ENCODE measurements at places on chromosomes 3 and 15.
A peak's percentile ranks its signal among the peaks of the same experiment; 100 is the strongest.

- no peak for DNase-seq
Measured at GRCh38 chr3:78757731-78758130, 1010.1 kb downstream of the ROBO1 start.

- DNase-seq = peak; percentile 95
Measured at GRCh38 chr3:184338511-184338945, 1.1 kb downstream of the FAM131A start.

GRCh38 chr3:152438706-152439105 is 170.0 kb downstream of the MBNL1 start:
- no peak for DNase-seq

GRCh38 chr3:172402892-172403643 is 45.2 kb downstream of the GHSR start:
- no peak for DNase-seq

DNA sequence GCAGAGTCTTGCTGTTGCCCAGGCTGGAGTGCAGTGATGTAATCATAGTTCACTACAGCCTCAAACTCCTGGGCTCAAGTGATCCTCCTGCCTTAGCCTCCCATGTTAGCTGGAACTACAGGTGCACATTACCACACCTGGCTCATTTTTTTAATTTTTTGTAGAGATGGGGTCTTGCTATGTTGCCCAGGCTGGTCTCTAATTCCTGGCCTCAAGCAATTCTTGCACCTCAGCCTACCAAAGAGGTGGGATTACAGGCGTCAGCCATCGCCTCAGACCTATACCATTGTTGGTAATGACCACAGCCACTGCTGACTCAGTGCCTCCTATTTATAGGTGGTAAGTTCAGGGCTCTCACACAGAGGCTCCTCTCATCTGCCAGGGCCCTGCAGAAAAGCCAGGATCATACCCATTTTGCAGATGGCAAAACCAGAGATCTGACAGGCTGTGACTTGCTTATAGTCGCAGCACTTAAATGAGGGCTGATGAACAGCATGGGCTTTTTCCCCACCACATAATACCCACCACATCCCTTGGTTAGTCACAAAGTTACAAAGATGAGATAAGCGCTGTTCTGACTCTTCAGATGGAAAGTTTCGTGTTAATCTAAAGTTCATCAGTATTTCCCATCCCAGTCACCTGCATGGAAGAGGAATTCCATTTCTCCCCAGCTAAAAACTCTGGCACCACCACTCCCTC is 21.8 kb upstream of the SPATA12 start:
- DNase-seq = no peak

GRCh38 chr3:67521053-67521646 is 133.3 kb downstream of the SUCLG2 start:
- DNase-seq = no peak

DNA sequence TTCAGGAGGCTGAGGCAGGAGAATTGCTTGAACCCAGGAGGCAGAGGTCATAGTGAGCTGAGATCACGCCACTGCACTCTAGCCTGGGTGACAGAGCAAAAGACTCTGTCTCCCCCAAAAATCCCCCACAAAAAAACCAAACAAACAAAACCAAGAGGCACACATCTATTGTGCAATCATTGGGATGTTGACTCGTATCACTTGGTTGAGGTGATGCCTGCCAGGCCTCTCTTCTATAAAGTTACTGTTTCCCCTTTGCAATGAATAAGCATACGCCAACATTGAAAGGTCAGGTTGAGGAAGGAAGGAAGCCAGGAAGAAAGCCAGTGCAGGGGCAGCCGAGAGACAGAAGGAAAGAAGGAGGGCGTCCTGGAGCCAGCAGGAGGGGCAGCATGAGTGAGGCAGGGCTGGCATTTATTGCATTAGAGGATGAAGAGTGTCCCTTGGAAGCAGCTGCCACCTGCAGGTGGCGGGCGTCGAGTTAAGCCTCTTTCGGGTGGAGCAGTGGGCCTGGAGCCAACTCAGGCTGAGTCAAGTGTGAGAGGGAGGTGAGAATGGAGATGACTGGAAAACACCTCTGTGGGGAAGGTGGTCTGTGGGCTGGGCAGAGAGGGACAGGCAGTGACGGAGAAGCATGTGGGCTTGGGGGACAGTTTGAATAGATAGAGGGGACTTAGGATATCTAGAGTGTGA is 8.3 kb upstream of the CSPG4 start:
- no peak for DNase-seq

GRCh38 chr15:70038730-70039392 is 58.9 kb downstream of the TLE3 start:
- DNase-seq = no peak

DNA sequence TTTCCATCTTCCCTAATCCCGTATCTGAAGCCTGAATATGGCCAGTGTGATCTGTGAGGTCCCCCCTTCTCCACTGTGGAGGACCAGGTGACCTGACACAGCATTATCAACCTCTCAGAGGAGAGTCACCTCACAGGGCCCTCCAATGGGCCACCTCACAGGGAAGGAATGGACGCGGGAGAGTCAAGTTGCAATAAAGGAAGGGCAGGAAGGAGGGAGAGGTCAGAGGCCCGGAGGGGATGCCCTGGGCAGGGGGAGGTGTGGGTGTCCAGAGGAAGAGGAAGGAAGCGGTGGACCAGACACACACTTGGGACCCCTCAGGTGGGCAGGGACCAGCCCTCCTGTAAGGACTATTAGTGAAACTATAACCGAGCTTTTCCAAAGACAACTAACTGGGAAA is 14.6 kb upstream of the LRRC15 start:
- DNase-seq = no peak

GRCh38 chr3:17551895-17552294 is 190.5 kb downstream of the TBC1D5 start:
- DNase-seq = no peak

DNA sequence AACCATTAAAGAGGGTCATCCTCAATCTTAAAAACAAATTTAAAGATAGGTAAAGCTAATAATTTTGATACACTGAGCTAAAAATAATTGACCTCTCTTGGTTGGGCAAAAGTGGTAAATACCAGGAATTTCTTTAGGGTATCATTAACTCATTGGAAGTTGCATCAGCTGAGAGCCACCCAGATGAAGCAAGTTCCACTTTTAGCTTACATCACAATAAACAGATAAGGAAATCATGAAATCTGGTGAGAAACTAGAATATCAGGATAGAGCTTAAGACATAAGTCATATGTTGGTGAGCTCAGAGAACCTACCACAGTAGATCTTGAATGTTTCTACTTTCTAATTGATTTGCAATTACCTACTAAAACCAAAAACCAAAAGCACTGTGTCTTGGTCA is 97.4 kb upstream of the SLC2A2 start:
- no peak for DNase-seq

- peak; percentile 92 for DNase-seq
Measured at GRCh38 chr3:71504250-71505036, 79.1 kb downstream of the FOXP1 start.

DNA sequence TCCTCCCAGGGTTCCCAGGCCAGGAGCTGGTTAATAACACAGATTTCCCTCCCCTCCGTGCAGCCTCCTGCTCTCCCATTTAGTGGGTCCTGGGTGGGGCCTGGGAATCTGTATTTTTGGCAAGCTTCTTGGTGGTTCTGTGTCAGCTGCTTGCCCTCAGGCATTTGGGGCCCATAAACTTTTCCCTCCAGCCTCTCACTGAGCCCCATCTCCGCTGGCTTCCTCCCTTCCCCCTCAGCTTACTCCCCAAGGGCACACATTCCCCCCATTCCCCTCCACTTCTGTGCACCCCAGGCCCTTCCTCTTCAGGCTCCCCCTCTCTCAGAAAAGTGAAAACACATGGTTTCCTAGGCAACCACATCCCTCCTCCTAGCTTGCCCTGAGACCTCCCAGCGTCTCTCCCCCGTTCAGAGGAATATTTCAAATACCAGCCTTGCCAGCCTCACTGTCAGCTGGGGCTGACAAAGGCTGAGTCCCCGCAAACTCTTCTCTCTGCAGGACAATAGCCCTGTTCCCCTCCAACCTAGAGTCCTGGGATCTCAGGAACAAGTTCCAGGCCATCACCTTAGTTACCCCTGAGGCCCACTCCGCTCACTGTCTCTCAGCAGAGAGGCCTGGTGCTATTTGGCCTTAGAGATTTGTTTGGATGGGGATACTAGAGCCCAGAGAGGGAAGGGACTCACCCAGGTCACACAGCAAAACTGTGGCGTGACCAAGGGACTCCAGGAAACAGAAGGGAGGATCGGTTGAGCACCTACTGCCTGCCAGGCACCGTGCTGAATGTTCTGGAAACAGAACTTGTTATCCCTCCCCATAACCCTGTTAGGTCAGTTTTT is 44.6 kb upstream of the SMAD6 start:
- peak; percentile 58 for DNase-seq

DNA sequence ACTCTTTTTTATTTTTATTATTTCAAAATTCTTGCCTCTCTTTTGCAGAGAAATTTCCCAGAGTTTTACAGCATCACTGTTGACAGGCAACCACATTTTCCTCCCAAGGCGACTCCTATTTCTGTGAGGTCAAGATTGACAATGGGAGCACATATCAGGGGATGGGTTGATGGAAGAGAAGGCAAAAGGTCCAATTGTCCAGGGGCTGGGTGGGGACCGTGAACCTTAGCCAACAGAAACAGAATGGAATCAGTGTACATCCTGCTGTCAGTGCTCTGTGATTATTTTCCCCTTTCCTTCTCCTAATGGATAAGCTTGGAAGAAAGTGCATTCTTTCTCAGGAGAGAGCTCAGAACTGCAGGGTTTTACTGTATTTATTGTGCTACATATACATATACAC is 42.4 kb downstream of the CNTN6 start:
- no peak for DNase-seq

- no peak for DNase-seq
Measured at GRCh38 chr15:65431731-65432130, 9.0 kb upstream of the IGDCC4 start.

DNA sequence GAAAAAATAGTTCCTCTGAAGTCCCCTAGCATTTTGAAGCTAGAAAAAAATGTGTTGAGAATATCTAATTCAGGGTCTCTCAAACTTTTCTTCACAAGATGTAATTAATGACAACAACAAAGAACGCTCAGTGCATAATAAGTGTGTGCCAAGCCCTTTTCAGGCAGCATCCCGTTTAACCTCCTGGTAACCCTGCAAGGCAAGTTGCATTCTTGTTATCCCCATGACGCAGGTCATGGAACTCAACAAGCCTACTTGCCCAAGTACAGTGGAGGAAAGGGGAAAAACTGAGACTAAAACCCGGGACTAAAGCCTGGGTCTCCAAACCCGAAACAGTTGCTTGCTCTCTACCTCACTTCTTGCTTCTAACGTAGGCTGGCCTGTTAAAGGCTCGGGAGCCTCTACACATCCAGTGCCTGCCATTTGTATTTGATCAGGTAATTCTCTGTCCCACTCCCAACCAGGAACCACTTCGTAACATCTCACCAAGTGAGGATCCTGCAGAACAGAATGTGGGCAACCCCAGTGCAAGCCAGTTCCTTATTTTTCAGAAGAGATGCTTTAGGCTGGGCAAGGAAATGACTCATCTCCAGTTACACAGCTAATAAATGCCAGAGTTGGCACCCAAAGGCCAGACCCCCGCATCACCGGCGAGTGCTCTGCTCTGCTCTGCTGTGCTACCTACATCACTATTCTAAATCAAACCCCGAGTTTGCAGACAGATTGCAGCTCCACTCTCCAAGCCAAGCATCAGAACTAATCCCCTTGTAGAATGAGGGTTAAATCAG is 28.3 kb downstream of the LMCD1 start:
- DNase-seq = no peak

- peak; percentile 28 for DNase-seq
Measured at GRCh38 chr3:171379281-171379680, 80.9 kb downstream of the TNIK start.

- no peak for DNase-seq
Measured at GRCh38 chr3:49807431-49808114, 4.5 kb downstream of the INKA1 start.

DNA sequence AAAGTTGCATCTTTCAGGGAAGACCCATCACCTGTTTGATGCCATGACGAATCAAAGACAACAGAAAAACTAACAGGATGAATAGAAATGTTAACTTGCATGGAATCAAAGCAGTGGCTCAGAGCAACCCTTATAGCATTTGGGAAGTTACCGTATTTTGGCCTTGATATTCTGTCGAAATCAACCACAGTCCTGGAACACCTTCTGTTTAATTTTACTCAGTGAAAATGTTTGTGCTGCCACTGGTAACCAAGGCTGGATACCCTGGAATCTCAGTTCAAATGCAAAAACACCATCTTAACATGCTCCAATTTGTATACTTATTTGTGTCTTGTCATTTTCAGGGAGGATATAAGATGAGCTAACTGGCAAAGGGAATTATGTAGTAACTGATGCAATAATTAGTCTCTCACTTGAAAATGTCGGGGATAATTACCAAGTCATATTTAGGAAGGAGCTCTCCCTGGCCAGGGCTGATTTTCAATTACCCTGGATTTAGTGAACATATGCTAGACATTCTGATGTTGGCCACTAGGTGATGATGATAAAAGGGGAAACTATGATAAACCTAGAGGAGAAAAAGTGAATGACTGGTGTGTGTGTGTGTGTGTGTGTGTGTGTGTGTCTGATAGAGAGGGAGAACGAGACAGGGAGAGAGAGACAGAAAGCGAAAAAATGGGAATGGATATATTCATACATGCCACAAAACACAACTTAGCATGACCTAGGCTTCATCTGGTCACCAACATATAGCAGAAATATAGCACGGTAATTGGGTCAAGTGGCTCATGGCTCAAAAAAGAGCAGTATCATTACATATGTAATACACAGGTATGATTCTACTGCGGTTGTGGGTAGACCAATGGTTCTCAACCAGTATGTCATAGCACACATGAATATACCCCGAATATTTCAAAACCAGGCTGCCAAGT is 19.0 kb upstream of the PRICKLE2 start:
- DNase-seq = no peak

DNA sequence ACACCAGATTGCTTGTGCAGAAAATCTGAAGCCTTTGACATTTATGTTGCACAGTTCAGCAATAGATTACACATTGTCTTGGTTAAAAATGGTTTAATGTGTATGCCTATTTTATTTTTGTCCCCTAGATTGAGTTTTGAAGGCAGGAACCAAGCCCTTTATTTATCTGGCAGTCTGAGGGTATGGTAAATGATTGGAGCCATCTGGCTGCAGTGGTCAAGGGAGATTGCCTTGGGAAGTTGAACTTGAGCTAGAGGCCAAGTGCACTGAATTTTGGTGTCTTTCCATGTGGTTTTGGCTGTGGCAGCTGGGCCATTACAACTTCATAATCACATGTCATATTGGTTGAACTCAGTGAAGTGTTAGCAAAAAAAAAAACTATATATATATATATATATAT is 248.7 kb upstream of the C2CD4B start:
- DNase-seq = no peak

- DNase-seq = no peak
Measured at GRCh38 chr3:39404943-39405686, 1.4 kb upstream of the RPSA start.

- no peak for DNase-seq
Measured at GRCh38 chr3:46646700-46647099, 34.4 kb downstream of the FAM240A start.

DNA sequence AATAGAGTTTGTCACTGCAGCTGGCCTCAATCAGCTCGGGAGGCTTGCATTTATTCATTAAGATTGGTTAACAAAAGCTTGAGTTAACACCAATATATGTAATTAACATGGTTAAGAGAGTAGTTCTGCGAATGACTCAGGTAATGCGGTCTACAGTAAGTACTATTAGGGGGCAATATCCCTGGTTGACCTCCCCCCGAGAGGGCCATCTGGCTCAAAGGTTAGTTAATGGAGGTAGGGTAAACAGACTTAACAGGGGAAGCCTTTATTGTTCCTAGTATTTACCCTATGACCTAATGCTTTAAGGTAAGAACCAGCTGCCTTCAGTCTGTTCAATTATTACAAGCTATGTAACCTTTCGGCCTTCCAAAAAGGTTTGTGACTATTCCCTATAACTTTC is 403.3 kb upstream of the SGO1 start:
- DNase-seq = no peak

All from muscle of back (tissue), 13 donors.